A549 treated with ZK216348 at 1 μM for 4 hours (cell line): ENCODE measurements at places on chromosomes 16 and 17. TPM values are rescaled to one million over a fixed set of nuclear protein-coding genes. Genes with fewer than 3 reads are reported as not detected.

PDP2 gene
- total RNA-seq = 3.9 to 6.6 TPM (median 5.1 TPM) in 5 replicates

SUMO2 gene
- total RNA-seq = 296 to 622 TPM (median 397 TPM) in 5 replicates

AOC2 gene
- 1.1 to 2.5 TPM (median 1.9 TPM) in 5 replicates for total RNA-seq

CCL4 gene
- total RNA-seq = not detected in 5 replicates

PLA2G10 gene
- 0.38 to 0.41 TPM (median 0.39 TPM) in 3 of 5 replicates, not detected in the others for total RNA-seq

ALDOA gene
- total RNA-seq = 1,377 to 1,871 TPM (median 1,822 TPM) in 5 replicates

CARD14 gene
- 0.17 to 0.78 TPM (median 0.25 TPM) in 5 replicates for total RNA-seq

IL32 gene
- 17.7 to 35.2 TPM (median 24.4 TPM) in 5 replicates for total RNA-seq

CLEC3A gene
- not detected in 5 replicates for total RNA-seq

MMP25 gene
- 0.79 to 0.99 TPM (median 0.86 TPM) in 5 replicates for total RNA-seq

TMEM100 gene
- total RNA-seq = not detected in 5 replicates

KRTAP4-5 gene
- not detected in 5 replicates for total RNA-seq

ASB16 gene
- total RNA-seq = 0.08 to 0.16 TPM (median 0.15 TPM) in 3 of 5 replicates, not detected in the others

SLC4A1 gene
- 0.12 TPM in 1 of 5 replicates, not detected in the others for total RNA-seq

RMI2 gene
- 21.3 to 37.1 TPM (median 33.3 TPM) in 5 replicates for total RNA-seq

ABCA9 gene
- not detected in 5 replicates for total RNA-seq

KAT2A gene
- 31.8 to 56.4 TPM (median 52.0 TPM) in 5 replicates for total RNA-seq

CDK3 gene
- total RNA-seq = 3.6 to 5.9 TPM (median 5.2 TPM) in 5 replicates

IL17C gene
- total RNA-seq = not detected in 5 replicates

ERI2 gene
- 7.3 to 15.4 TPM (median 12.8 TPM) in 5 replicates for total RNA-seq

TBC1D3I gene
- total RNA-seq = 0.20 to 0.46 TPM (median 0.23 TPM) in 5 replicates

CD300H gene
- 0.67 to 1.1 TPM (median 0.93 TPM) in 3 of 5 replicates, not detected in the others for total RNA-seq

CPHXL2 gene
- total RNA-seq = not detected in 5 replicates

PIRT gene
- total RNA-seq = not detected in 5 replicates

EME1 gene
- 14.1 to 17.0 TPM (median 15.3 TPM) in 5 replicates for total RNA-seq

FOXC2 gene
- 2.7 to 4.0 TPM (median 3.8 TPM) in 5 replicates for total RNA-seq

SSTR5 gene
- 0.20 to 0.57 TPM (median 0.53 TPM) in 5 replicates for total RNA-seq

KIF2B gene
- total RNA-seq = not detected in 5 replicates

KRT9 gene
- not detected in 5 replicates for total RNA-seq

PPP1R27 gene
- total RNA-seq = 0.15 TPM in 1 of 5 replicates, not detected in the others

KCNJ18 gene
- total RNA-seq = not detected in 5 replicates

ADAD2 gene
- total RNA-seq = not detected in 5 replicates

HP gene
- 0.51 TPM in 1 of 5 replicates, not detected in the others for total RNA-seq

C17orf100 gene
- 1.6 to 3.1 TPM (median 2.9 TPM) in 5 replicates for total RNA-seq

AOC3 gene
- total RNA-seq = 1.1 to 2.5 TPM (median 1.2 TPM) in 5 replicates

CCDC92B gene
- 0.07 to 0.23 TPM (median 0.14 TPM) in 5 replicates for total RNA-seq

ZNF469 gene
- total RNA-seq = 5.5 to 14.1 TPM (median 11.2 TPM) in 5 replicates

FOXN1 gene
- 0.05 to 0.07 TPM in 2 of 5 replicates, not detected in the others for total RNA-seq

HOXB2 gene
- total RNA-seq = 0.48 to 0.84 TPM (median 0.63 TPM) in 5 replicates

DLX4 gene
- total RNA-seq = 1.9 to 4.5 TPM (median 3.5 TPM) in 5 replicates

PERCC1 gene
- not detected in 5 replicates for total RNA-seq

SLC9A5 gene
- 1.0 to 2.1 TPM (median 1.6 TPM) in 5 replicates for total RNA-seq

DRC7 gene
- 0.19 to 0.48 TPM in 2 of 5 replicates, not detected in the others for total RNA-seq

GAS2L2 gene
- 0.06 to 0.08 TPM in 2 of 5 replicates, not detected in the others for total RNA-seq

GNGT2 gene
- total RNA-seq = 0.69 to 1.5 TPM (median 0.85 TPM) in 5 replicates
